Fibroblast of skin of right quadriceps (primary cell): ENCODE measurements at places on chromosomes 7 and 10.

- peak; percentile 93 for DNase-seq
These were observed 352.0 kb downstream of the PCLO start for GRCh38 chr7:82810558-82811259.

DNA sequence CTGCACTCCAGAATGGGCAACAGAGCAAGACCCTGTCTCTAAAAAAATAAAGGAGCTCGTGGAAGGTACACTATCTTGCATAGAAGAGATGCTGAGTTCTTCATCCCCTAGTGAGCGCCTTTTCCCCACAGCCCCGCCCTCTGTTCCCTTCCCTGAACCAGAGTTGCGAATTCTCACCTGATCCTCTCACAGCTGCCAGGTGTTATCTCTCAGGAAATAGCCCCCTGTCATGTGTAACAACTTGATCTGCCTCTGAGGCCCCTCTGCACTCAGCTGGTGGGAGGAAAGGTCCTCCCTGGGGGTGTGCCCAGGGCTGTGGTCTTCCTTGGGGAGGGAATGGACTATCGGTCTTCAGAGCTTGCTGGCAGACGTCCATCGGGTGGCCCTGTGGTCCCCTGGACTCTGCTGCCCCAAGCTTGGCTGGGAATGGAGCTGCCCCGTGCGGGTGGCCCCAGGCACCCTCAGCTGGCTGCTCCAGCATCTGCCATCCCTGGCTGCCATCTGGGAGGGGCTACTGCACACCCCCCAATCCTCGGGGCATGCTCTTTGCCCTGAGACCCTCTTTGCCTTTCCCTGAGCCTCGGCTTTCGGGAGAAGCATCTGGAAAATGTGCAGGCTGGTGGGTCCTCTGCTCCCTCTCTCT lies 21.7 kb upstream of the BNIP3 start:
- no peak for DNase-seq

- peak; percentile 47 for DNase-seq
These were observed 427.8 kb upstream of the LRGUK start for GRCh38 chr7:133699386-133699785.

DNA sequence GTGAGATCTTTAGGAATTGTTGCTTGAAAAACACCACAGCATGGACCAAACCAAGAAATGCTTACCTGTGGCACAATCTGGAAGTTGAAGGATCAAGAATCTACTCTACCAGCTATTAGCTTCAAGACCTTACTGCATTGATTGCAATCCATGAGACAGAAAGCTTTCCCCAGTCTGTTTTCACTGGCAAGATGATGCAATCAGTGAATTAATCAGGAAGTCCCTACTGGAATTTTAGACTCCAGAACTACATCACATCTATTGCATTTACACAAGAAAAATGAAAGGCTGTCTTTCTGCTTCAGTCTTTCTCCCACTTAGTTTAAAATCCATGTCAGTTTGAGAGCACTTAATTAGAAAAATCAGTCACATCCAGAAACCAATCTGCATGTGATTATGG lies 191.7 kb downstream of the TFEC start:
- DNase-seq = peak; percentile 44

- peak; percentile 42 for DNase-seq
These were observed 181.8 kb upstream of the FERD3L start for GRCh38 chr7:19327018-19327417.

DNA sequence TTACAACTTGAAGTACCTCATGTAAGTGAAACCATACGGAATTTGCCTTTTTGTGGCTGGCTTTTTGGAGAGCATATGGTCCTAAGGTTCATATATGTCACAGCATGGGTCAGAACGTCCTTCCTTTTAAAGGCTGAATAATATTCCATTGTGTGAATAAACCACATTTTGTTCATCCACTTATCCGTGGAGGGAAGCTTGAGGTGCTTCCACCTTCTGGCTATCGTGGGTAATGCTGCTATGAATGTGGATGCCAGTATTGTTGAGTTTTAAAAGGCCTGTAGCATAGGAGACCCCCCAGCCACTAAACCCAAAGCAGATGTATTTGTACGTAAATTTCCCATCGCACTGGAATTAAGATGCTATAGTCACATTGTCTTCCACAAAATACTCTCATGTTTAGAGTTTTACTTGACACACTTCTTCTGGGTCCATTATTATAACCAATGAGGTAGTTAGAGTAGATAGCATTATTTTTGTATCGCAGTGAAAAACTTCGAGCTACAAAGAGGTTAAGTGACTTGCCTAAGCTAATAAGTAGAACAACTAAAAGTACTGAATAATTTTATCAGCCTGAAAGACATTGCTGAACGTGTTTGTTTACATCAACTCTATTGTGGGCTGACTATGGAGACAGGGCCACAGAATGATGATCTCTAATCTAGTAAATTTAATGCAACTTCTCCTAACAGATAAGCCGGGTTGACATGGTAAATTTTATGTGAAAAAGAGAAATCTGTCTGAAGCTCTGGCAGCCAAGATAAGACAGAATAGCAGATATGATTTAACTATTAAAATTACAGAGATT lies 183.0 kb upstream of the CTBP2 start:
- DNase-seq = no peak

- no peak for DNase-seq
These were observed 7.6 kb downstream of the ZNF511 start for GRCh38 chr10:133316266-133316665.

GRCh38 chr7:148515237-148515636 lies 75.3 kb upstream of the C7orf33 start:
- no peak for DNase-seq

DNA sequence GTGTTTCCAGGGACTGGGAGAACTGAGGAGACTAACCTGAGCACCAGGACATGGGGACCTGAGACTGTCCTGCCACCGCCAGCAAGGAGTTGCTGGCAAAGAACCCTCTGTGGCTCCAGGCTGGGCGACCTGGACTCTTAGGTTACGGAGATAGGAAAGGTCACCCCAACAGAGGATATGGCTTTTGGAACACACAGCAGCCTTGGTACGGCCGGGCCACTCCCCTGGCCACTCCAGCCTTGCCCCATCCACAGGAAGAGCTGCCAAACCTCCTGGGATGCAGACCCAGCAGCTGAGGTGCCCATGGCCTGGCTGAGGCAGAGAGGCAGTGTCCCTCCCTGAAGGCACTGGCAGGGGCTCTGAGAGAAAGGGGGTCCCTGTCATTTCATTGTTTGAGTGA lies 137.8 kb downstream of the OAT start:
- DNase-seq = no peak

- DNase-seq = no peak
These were observed 10.2 kb upstream of the REPIN1 start for GRCh38 chr7:150358433-150358832.

- peak; percentile 7 for DNase-seq
These were observed 75.5 kb upstream of the RPA3 start for GRCh38 chr7:7793921-7794320.

DNA sequence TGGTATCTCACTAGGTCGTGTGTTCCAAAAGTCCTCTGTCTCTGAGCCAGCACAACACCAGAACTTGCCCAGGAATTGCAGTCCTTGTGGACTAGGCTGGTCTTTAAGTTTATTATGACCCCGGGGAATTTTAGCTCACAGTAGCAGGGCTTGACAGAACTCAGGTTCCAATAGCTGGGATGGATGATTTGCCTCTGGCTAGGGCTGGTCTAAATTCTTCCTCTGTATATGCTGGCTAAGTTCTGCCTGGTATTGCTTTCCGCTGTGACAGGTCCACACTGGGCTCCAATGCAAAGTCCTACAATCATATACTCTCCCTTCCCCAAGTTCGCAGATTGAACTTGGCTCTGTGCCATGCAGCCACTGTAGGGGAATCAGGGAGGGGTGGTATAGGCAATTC lies 52.5 kb downstream of the FAS start:
- no peak for DNase-seq
